ENCODE measurements at places on chromosomes 3 and 15. TPM values are rescaled to one million over a fixed set of nuclear protein-coding genes. Genes with fewer than 3 reads are reported as not detected.

GRCh38 chr15:74252721-74253120 is 16.6 kb downstream of the CCDC33 start:
- no peaks in the 10 kb centered on the region for H3K4me1 ChIP-seq
- no peaks in the 10 kb centered on the region for H3K36me3 ChIP-seq
- no peak for DNase-seq
- no peak overlapping the region for H3K4me3 ChIP-seq

DNA sequence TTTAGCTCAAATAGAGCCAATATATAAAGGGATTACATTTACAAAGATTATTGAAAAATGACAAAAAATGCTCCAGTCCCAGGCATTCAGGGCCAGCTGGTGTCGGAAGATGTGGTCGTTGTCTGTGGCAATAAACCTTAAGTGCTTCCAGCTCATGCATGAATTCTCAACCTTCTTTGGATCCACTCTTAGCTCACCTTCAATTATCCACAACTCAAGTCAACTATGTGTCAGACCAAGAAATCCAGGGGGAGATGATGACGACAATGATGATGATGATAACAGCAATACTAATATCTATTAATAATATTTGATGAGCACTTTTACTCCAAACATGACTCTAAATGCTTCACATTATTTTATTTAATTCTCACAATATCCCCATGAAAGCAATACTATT is 53.6 kb upstream of the PXYLP1 start:
- H3K27ac ChIP-seq = no peak overlapping the region
- H3K36me3 ChIP-seq = no peaks in the 10 kb centered on the region
- no peak overlapping the region for H3K4me3 ChIP-seq
- no peak for DNase-seq
- H3K27me3 ChIP-seq = no peaks in the 10 kb centered on the region

DNA sequence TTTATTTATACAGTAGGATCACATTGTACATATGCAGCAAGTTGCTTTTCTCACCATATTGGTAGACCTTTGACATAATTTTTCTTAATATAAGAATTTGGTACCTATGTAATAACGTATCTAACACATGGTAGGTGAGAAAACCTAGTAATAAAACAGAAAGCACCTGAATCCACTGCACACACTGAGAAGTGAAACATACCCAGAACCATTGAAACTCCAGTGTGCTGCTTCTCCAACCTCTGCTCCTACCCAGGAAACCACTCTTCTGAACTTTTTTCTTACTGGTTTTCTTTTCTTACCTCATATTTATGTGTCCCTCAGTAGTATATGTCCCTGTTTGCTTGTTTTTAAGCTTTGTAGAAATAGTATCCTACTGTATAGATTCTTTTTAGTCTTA is 293.0 kb downstream of the UBE2E2 start:
- no peaks in the 10 kb centered on the region for H3K4me1 ChIP-seq
- H3K27me3 ChIP-seq = no peaks in the 10 kb centered on the region
- H3K27ac ChIP-seq = no peak overlapping the region
- no peaks in the 10 kb centered on the region for H3K36me3 ChIP-seq
- no peak for DNase-seq
- no peak overlapping the region for H3K4me3 ChIP-seq

GRCh38 chr3:137764001-137764433 is at the start of gene SOX14:
TSS of gene SOX14 (plus strand) at chr3:137764315. CDS start at chr3:137764785, 470 bp downstream.
- H3K4me3 ChIP-seq = no peak within 1 kb of the TSS
- H3K27ac ChIP-seq = no peak within 1 kb of the TSS
- H3K4me1 ChIP-seq = no peaks in the 10 kb centered on the region
- no peak for DNase-seq
- H3K27me3 ChIP-seq = peaks cover 15% of the 10 kb centered on the region

CNTN4 gene
- not detected for total RNA-seq

DNA sequence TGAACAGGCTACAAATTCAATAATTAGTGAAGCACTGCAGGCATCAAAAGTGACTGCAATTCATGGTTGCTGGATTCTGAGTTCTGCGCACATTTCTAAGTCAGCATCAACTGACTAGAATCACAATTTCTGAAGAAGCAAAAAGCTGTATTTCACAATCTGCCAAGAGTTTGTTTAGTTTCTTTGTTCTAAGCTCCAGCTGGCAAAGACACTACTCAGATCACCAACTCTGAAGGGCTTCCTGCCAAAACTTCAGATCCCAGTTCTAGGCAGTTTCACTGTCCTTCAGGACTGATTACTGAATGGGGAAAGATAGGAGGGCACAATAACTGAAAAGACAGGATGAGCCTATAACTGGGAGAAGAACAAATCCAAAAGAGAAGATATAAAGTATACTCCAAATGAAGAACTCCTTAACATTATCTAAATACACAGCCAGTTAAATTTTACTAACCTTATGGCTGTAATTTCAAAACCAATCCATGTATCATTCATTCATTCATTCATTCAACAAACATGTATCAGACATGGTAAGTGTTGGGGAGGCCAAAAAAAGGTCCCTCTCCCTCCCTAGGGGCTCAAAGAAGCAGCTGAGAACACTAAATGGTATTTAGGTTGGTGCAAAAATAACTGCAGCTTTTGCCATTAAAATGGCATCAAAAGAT is 17.1 kb downstream of the TJP1 start:
- H3K27ac ChIP-seq = no peak overlapping the region
- no peaks in the 10 kb centered on the region for H3K4me1 ChIP-seq
- no peaks in the 10 kb centered on the region for H3K36me3 ChIP-seq
- no peaks in the 10 kb centered on the region for H3K27me3 ChIP-seq
- no peak overlapping the region for H3K4me3 ChIP-seq

DNA sequence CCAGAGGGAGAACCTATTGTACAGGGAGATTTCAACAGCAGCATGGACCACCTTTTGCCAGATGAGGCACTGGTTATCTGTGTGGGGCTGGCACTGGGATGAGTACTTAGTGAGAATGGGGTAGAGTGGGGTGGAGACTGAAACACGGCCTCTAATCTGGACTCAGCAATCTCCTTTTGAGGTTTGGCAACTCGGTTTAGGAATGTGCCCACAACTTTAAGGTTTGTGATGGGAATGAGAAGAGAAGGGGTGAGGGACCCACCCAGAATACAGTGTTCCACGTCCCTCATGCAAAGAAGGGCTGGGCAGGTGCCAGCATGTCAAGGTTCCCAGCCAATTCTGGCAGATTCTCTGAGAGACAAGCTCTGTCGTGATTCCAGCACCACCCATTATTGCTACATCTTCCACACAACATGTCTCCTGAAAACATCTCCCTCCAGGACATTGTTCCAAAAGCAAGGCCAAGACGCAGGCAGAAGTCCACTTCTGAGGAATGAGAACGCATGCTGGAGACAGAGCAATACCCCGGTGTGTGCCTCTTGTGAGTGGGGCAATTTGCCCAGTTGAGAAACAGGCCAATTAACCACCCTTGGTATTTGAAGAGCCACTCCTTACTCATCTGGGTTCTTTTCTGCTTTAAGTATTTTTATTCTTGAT is 37.5 kb upstream of the CCR4 start:
- no peaks in the 10 kb centered on the region for H3K27me3 ChIP-seq
- DNase-seq = no peak
- peaks cover 10% of the 10 kb centered on the region for H3K4me1 ChIP-seq
- H3K27ac ChIP-seq = no peak overlapping the region

FSTL1 gene
- not detected for total RNA-seq

DNA sequence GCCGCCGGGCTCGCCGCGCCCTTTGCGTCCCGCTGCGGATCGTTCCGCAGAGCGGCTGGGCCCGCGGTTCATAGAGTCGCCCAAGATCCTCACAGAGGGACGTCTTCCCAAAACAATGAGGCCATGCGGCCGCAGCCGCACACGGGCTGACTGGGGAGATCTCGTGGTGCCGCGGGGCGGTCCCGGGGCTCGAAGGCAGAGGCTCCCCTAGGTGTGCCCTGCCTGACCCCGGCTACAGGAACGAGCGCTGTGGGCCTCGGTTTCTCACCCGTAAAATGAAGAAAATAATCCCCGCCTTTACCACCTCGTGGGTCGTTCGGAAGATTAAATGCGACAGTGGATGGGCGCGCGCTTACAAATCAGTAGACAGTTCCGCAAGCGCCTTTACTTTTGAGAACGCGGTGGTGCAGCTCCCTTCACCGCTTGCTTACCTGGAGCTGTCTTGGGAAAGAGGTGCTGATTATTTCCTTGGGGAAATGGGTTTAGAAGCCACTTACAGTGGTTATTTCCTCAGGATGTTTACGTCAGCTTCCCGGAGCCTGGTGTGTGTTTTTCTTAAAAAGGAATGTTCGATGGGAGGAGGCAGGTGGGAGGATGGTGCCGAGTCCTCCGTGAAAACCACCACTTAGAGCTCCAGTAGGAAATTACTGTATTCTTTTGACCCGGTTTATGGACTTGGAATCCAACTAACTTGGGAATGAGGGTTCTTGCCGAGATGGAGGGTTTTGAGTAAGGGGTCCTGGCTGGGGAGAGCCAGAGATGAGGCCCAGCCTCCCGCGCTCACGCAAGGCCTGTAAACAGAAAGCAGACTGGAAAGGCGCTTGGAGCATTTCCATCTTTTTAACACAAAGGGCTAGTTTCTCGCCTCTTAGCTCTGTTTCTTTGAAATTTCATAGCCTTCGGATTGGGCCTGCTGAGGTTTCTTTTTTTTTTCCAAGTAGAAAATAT is 1.9 kb upstream of the MEX3B start:
- DNase-seq = no peak
- peak overlapping the region; percentile 56 for H3K4me3 ChIP-seq
- H3K4me1 ChIP-seq = peaks cover 19% of the 10 kb centered on the region
- no peaks in the 10 kb centered on the region for H3K36me3 ChIP-seq
- H3K27ac ChIP-seq = no peak overlapping the region

GRCh38 chr15:38761681-38762080 is 197.1 kb upstream of the RASGRP1 start:
- no peaks in the 10 kb centered on the region for H3K27me3 ChIP-seq
- DNase-seq = no peak
- H3K27ac ChIP-seq = no peak overlapping the region
- no peaks in the 10 kb centered on the region for H3K36me3 ChIP-seq
- H3K4me1 ChIP-seq = no peaks in the 10 kb centered on the region

KBTBD8 gene
- total RNA-seq = 8.3 TPM

GRCh38 chr3:123028233-123028828 is 768 bp upstream of the SEMA5B start:
- H3K27ac ChIP-seq = no peak overlapping the region
- DNase-seq = peak; percentile 34
- H3K27me3 ChIP-seq = peaks cover 53% of the 10 kb centered on the region

DNA sequence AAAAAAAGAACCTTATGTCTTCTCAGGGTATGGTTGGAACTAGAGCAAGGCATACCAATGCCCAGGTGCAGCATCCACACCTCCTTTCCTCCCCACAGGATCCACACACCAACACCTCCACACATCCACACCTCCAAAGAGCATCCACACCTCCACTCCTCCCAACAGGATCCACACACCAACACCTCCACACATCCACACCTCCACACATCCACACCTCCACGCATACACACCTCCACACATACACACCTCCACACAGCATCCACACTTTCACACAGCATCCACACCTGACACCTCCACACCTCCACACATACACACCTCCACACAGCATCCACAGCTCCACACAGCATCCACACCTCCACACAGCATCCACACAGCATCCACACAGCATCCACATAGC is 5.3 kb downstream of the MESP1 start:
- peaks cover 4% of the 10 kb centered on the region for H3K4me1 ChIP-seq
- H3K27me3 ChIP-seq = no peaks in the 10 kb centered on the region
- DNase-seq = no peak
- H3K36me3 ChIP-seq = no peaks in the 10 kb centered on the region
- no peak overlapping the region for H3K27ac ChIP-seq
- no peak overlapping the region for H3K4me3 ChIP-seq

DNA sequence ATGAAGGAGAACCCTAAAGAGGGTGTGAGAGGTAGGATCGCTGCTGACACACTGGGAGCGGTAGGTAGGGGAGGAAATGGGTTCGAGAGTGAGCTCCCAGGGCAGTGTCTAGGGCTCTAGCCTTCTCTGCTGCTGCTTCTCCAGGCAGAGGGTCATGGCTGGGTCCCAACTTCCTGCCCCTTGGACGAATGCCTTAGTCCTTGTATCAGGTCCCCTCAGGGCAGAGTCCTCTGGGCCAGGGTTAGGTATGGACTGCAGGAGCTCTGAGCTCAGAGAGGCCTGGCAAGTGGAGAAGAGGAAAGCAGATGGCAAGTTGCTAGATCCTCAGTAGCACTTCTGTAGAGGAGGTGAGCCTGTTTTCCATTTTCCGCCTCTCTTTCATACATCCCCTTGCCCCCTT is 2.9 kb downstream of the CORO2B start:
- DNase-seq = no peak
- peaks cover 11% of the 10 kb centered on the region for H3K4me1 ChIP-seq
- H3K4me3 ChIP-seq = no peak overlapping the region

DNA sequence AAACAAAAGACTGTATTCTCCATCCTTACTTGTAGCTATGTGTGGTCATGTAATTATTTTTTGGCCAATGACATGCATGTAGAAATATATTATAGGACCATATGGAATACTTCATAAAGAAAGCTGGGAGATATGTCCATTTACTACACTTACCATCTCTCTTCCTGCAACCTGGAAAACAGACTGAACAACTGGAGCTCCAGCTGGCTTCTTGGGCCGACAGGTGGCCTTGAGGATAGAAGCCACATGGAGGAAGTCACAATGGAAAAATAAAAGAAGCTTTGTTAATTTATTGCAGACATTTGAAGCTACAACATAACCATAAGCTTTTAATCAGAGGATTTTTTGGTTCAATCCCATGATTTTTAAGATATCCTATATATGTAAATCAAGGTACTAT is 167.9 kb upstream of the CBLB start:
- no peak overlapping the region for H3K27ac ChIP-seq
- H3K36me3 ChIP-seq = no peaks in the 10 kb centered on the region
- no peak overlapping the region for H3K4me3 ChIP-seq
- no peaks in the 10 kb centered on the region for H3K27me3 ChIP-seq
- no peak for DNase-seq
- H3K4me1 ChIP-seq = no peaks in the 10 kb centered on the region

GRCh38 chr15:67920524-67921240 is 80.8 kb upstream of the RNU6-1 start:
- H3K36me3 ChIP-seq = no peaks in the 10 kb centered on the region
- H3K4me3 ChIP-seq = no peak overlapping the region
- no peaks in the 10 kb centered on the region for H3K27me3 ChIP-seq
- H3K4me1 ChIP-seq = no peaks in the 10 kb centered on the region

GRCh38 chr3:58120075-58120812 is 90.5 kb downstream of the DNASE1L3 start:
- H3K27ac ChIP-seq = no peak overlapping the region
- no peak for DNase-seq
- H3K4me3 ChIP-seq = no peak overlapping the region
- H3K36me3 ChIP-seq = peaks cover 7% of the 10 kb centered on the region
- H3K27me3 ChIP-seq = no peaks in the 10 kb centered on the region

DNA sequence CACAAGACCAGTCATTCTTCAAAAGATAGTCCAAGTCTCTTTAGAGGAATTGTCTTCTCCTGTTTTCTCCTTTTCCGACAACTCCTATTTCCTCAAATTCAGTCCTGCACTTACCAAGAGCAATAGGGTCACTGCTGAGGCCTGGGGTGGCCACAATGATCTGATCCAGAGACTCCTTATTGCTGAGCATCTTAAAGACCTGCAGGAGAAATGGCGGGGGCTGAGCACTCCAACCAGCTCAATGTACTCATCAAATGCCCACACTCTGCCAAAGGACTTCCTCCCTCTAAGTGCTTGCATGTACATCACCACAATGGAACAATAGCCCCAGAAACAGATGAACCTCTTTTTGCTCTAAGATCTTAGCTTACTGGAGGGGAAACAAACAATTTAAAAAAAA is 9.6 kb downstream of the UBL7 start:
- H3K4me1 ChIP-seq = no peaks in the 10 kb centered on the region
- no peak for DNase-seq
- no peak overlapping the region for H3K27ac ChIP-seq
- H3K4me3 ChIP-seq = no peak overlapping the region
